Heart right ventricle (tissue), 16 donors: ENCODE measurements at places on chromosomes 2 and 18. TPM values are rescaled to one million over a fixed set of nuclear protein-coding genes. Genes with fewer than 3 reads are reported as not detected.

DNA sequence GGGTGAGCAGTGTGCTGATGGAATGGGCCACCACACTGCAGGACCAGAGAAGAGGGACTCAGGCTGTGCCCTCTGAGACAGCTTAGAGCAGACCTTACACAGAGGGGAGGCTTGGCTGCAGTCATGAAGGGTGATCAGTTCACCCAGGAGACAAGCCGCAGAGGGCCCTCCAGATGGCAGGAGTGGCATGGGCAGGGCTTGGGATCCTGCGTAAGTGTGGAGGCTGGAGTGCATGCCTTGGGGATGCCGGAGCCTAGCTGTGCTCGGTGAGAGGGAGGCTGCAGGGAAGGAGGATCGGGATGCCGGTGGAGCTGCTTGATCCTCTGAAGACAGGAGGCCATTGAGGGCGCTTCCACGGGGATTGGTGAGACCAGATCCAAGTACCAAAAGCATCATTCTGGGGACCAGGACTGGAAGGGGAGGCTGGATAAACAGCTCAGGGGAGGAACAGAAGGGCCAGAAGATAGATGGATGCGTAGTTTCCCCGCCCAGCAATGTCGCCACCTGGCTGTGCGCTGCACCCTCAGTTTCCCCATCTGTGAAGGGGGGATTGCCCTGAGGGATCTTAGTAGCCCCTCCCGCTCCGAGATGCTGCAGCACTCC, 163.4 kb downstream of the INHBB start:
- no peak for DNase-seq

DNA sequence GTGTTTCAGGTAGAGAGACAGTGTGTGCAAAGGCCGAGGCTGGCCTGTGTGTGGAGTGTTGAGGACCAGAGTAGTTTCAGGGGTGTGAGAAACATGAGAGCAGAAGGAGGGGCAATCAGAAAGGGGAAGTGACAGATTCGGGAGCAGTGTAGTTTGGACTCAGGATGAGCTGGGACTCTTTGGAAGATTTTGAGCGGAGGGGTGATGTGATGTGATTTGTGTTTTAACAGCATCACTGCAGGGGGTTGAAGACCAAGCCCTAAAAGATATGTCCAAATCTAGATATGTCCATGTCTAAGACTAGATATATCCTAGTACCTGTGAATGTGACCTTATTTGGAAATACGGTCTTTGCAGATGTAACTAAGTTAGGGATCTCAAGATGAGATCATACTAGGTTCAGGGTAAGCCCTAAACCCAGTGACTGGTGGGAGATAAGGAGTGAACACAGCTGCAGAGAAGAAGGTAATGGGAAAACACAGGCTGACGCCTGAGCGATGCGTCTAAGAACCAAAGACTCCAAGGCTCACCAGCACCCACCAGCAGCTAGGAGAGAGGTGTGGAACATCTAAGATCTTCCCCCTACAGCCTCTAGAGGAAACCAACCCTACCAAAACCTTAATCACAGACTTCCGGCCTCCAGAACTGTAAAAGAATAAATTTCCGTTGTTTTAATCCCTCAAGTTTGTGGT, 38.5 kb upstream of the MYO3B start:
- no peak for DNase-seq

GRCh38 chr2:179255129-179255528, 9.5 kb downstream of the SESTD1 start:
- DNase-seq, result no peak

GRCh38 chr2:1715184-1716013, 28.9 kb downstream of the PXDN start:
- DNase-seq, result peak; percentile 56

DNA sequence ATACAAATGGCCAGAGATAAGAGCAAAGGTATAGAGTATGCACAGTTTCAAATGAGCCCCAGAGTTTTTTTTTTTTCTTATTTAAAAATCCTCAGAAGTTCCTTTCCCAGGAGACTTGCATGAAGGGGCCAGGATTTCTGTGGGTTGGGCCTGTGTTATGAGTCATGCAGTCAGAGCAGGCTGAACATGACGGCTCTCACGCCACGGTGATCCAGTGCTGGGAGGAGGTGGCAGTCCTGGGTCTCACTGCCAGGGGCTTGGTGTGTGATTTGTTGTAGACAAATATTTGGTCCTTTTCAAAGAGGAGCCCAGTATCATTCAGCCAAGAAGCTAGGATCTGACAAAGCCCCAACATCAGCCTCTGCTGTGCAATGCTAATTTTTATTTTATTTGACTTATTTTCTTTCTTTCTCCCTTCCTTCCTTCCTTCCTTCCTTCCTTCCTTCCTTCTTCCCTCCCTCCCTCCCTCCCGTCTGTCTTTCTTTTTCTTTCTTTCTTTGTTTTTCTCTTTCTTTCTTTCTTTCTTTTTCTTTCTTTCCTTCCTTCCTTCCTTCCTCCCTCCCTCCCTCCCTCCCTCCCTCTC, 10.4 kb upstream of the KCNE4 start:
- DNase-seq, result peak; percentile 70

Gene FAM110C
- 0.68 TPM for polyA plus RNA-seq

Gene CTAGE1
- not detected for polyA plus RNA-seq
